ENCODE measurements at places on chromosomes 4 and X.

- DNase-seq: no peak
Observed at GRCh38 chr4:175905925-175906324, 93.9 kb upstream of the GPM6A start.

DNA sequence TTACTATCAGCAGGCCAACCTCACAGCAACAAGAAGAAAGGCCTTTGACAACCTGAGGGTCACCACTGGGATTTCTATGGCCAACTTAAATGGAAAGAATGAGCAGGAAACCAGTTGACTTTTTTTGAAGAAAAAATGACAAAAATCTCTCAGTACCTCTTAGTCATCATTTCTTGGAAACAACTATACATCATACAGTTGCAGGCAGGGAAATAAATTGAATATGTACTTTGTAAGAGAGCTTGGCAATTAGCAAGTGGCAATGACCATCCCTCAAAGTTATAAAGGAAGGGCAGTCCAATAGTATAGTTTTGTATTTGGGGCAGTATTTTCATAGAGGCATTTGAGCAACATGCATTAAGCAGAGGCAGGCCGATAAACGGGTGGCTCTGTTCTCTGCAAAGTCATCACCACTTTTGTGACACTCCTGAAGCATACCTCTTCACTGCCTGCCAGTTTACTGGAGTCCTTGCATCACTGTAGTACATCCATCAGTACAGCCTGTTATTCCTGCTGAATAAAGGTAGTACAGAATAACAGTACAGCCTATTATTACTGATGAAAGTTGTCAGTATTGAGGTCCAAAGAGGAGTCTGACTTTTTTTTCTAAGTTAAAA is 83.3 kb upstream of the AMELX start:
- DNase-seq: no peak

DNA sequence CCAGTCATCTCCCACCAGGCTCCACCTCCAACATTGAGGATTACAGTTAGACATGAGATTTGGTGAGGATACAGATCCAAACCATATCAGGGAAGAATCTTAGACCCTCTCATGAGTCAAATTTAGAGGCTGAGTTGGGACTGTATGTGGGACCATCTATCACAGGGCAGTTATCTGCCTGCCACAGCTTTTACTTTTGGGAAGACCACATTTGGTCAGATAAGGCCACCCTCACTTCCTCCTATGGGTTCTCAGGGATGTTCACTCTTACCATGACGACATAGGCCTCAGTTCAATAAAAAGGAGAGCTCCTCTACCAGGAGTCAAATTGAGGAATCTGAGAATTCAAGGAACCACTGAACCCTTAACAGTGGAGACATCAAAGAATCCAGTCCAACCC is 2.1 kb downstream of the MAGEB2 start:
- DNase-seq: peak; percentile 0

DNA sequence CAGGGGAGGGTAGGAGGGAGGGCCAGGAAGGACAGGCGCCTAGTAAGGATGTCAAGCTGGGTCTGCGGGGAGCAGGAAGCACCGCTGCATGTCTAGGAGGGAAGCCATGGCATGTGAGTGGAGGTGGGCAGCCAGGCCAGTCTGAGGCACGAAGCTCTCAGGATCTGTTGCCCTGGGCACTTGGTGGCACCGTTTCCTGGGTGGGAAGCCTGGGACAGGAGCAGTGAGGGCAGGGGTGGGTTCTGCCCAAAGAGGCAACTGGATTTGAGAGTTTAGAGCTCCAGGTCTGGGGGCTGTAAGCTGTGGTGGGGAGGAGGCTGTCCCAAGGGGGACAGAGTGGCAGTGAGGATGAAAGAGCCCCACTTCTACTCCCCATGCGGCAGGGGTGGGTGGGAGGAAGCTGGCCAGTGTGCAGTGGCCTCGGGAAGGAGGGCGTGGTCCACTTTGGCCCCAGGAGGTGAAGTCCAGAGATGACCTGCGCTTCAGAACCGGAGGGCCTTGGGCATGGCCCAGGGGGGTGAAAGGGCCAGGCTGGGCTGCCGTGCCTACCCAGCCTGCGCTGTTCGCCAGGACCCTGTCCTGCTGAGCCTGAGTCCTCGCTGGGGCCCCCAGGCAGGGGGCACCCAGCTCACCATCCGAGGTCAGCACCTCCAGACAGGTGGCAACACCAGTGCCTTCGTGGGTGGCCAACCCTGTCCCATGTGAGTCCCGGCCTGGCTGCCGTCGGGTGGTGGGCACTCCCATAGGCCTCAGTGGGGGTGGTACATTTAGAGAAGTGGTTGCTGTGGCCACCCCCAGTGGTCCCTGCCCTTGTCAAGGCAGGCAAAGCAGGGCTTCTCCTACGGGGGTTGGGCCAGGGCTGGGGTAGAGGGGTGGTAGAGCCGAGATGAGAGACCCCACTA is 8.3 kb upstream of the SRPK3 start:
- DNase-seq: no peak

DNA sequence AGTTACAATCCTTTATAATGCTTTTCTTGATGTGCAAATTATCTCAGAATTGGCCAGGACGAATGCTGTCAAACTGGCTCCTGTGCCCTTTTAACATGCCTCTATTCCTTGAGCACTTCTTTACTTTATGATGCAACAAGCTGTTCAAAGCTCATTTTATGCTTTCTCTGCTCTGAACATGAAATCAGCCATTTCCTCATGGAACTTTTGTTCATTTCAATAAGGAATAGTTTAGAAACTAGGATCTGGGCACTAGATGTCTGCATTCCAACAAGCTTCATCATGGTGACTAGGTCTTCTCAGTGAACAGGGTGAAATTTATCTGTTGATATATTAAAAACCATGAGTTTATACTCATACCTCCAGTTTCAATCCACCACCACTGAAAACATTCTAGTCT is 87.3 kb upstream of the TEX13A start:
- no peak for DNase-seq

GRCh38 chr4:145957302-145957701 is 18.7 kb upstream of the ZNF827 start:
- no peak for DNase-seq

GRCh38 chr4:111930659-111931058 is 214.6 kb upstream of the FAM241A start:
- DNase-seq: no peak

GRCh38 chr4:65670331-65671031 is at the start of gene EPHA5:
TSS of gene EPHA5 (minus strand) at chr4:65670489. CDS start at chr4:65669742, 747 bp downstream.
- peak; percentile 54 for DNase-seq

DNA sequence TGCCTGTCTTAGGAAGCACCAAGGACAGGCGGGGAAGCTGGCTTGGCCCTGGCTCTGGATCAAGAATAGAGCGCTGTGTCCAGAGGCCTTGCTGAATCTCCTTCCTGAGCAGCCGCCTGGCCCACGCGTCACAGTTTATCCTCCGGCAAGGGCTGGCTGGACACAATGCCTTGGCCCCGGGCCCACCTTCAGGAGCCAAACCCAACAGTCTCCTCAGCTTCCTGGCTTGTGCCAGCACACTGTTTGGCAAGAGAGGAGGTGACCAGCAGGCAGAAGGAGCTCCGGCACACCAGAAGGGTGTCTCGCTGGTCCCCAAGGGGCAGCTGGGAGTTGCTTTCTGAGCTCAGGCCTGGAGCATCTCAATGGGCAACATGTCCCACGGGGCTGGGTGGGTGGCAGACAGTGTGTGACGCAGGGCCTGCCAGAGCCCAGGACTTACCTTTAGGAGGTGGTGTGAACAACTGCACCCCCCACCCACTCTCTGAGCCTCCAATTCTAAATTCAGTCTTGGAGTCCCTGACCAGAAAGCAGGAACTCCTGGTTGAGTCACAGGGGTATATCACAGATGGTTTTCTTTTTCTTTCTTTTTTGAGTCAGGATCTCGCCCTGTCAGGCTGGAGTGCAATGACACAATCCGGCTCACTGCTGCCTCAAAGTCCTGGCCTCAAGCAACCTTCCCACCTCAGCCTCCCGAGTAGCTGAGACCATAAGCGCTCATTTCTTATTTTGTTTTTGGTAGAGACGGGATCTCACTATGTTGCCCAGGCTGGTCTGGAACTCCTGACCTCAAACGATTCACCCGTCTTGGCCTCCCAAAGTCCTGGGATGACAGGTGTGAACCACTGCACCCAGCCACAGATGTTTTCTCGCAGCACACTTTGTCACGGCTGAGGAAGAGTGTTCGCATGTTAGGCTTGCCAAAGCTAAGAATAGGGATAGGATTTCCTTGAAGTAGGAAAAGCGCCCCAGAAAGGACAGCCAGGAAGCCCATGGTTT is 361.2 kb downstream of the BCOR start:
- no peak for DNase-seq

DNA sequence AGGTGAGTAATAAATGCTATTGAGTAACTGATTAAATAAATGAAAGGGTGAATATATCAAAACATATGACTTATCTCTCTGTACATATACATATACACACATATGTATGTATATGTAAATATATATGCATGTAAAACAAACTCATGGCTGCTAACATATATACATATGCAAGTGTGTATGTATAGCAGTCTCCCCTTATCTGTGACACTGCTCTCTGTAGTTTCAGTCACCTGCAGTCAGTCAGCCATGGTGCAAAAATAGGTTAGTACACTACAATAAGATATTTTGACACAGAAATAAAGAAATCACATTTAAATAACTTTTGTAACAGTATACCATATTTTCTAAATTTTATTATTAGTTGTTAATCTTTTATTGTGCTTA is 467.4 kb downstream of the EPHA5 start:
- DNase-seq: no peak

DNA sequence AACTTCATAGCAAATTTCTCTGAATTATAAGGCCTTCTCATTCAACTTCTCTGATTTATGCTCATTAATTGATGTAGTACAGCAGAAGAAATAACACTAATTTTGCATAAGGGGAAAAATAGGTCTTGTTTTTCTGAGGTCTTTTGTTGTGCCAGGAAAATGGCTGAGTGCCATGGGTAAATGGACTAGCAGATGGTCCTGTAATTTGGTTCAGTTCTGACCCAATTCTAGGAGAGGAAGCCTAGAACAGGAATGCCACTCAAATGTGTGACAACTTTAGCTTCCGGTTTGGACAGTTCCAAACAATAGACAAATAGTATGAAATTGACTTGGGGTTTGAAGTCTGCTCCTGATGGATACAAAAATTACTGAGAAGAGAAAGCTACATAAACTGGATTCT is 6.2 kb downstream of the RAB9B start:
- no peak for DNase-seq

DNA sequence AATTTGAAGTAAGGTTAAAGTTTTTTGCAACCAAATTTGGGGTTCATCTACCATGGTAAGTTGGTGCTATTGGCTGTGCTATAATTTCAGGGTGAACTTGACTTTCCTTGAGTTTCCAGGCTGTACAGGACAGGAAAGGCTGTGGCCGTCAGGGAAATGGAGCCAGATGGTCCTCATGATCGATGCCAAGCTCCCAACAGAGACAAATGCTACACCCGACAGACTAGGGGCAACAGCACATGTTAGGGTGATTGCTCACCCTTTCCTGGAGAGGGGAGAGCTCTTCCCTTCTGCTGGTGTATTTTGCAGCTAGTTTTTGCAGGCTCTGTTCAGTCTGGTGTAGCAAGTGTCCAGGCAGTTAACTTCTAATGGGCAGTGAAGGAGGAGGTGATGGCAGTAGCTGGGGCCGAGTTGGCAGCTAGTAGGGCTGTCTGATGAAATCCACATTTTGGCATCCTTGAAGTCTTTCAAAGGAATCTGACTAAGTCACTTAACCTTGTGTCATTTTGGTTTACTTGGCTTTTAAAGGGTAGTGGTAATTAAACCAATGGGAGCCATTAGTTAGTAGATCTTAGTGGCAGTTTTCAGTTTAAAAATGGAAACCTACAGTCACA is 47.8 kb downstream of the GAB1 start:
- DNase-seq: no peak

GRCh38 chr4:55729351-55730279 is 90.0 kb upstream of the EXOC1L start:
- DNase-seq: no peak

DNA sequence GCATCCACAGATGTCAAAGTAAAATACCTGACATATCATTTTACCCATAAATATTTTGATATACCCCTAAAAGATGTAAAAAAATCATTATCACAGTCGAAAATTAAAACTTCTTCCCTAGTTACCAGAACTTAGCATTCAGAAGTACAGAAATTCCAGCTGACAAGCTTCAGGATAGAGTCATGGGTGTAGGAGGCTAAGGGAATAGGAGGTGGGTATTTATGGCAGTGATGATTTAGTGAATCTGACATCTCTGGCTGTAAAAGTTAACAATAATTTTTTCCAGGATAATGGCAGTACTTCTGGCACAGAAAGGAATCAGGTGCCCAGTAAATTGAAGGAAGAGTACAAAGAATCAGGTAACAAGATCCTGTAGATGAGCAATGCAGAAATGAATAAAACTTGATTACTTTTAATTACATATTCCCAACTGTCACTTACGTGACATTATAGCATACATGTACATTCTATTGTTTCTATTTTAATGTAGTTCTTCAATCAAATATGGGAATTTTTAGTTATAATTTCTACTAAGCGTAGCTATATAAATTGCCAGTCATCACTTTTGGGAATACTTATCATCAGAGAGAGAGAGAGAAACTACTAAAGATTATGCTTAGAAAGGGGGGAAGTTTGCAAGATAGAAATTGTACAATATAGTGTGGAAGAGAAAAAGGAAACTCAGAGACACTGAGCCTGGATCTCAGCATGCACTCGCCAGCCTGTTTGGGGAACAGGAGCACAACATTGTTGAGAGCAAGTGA is 143.4 kb downstream of the TMEM144 start:
- no peak for DNase-seq

DNA sequence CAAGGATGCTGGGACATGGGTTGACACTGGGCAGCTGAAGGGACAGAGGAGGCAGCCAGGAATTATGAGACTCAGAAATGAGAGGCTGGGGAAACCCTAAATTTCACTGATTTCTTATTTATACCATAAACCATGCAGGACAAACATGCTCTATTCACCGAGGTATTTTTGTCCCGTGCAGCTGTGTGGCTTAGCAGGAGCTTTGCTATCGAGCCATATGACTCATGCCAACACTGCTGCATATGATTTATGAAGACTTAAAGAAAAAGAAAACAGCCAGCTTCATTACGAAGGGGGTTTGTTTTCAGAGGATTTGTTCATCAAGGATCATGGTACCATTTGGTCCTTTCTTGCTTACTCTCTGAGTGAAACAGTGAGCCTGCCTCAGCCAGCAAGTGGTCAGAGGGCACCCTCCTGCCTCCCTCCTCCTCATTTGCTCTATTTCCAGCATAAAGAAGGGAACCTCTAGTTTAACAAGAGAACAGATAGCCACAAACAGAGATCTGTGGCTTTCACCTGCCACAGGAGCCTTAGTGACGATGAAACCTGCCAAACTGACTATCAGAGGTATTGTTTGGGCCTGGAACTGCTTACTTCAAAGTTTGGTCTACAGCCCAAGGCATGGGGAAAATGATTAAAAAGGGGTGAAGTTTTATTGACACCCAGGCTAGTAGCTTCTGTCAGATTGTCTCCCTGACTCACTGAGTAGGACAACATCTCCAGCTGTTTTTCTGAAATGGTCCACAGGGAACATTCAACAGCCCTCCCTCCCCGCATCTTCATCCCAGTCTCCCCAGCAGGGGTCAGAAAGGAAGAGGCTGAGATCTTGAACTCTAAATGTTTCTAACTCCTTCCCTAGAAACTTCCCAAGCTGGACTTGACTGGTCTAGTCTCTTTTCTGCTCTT is 80.1 kb upstream of the MAML3 start:
- peak; percentile 81 for DNase-seq

Measured in hematopoietic multipotent progenitor cell (in vitro differentiated cells).